ENCODE measurements at places on chromosomes 6 and 20.

DNA sequence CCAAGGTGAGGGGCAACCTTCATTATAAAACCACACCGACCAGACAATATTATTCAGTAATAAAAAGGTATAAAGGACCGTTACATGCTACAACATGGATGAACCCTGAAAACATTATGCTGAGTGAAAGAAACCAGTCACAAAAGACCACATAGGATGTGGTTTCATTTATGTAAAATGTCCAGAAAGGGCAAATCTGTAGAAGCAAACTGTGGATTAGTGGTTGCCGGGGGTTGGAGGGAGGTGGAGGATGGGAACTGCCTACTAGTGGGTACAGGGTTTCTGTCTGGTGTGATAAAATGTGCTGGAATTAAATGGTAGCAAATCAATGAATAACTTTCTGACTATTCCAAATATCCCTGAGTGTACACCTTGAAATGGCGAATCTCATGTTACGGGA is 10.2 kb upstream of the PRND start:
- no peak for DNase-seq

- DNase-seq: no peak
Observed at GRCh38 chr6:119575721-119576120, 226.2 kb upstream of the MAN1A1 start.

DNA sequence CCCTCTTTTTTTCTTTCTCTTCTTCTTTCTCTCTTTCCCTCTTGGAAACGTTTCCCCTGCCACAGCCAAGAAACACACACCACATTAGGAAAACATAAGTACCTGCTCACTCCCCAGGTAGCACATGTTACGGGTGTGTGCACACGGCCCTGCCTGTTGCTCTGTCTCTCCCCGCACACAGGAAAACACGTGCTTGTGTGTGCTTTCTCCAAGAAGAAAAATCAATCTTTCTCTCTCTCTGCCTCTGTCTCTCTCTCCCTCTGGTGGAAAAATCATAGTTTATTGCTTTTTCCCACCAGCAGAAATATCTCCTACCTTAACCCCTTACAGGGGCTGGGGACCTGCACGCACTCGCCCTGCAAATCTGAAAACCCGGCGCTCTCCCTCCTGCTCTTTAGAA is 102.3 kb downstream of the EDN3 start:
- DNase-seq: no peak

- no peak for DNase-seq
Observed at GRCh38 chr6:63864671-63865318, 229.2 kb downstream of the PHF3 start.

DNA sequence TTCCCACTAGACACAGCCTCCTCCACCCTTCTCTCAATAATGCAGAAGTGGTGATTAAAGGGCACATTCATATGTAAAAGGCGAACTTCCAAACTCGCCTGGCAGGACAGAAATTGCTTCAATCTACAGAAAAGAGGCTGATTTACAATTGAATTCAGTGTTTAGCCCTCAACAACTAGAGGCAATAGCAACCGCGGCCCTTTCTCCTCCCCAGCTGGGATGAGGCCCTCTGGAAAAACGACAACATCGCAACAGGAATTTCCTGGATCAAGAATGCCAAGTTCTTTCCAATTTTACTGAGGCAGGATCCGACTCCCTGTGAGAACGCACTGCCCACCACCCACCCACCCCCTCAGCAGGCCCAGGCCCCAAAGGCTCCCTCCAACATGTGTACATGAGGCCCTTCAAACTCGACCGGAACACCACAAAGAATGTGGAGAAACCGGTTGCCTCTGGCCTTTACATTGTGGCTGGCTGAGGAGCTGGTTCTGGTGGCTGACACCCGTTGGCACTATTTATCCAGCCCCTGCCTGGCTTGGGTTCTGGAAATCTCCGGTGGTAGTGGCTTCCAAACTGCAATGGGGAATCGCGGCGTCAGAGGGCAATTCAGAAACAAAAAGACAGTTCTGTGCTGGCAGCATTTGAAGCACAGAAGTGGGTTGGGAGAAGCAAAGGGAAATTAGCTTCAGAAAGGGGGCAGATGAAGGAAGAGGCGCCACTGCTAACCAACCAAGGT is 36.8 kb downstream of the ZMYND8 start:
- DNase-seq: no peak

- no peak for DNase-seq
Observed at GRCh38 chr20:6525447-6526303, 241.8 kb upstream of the BMP2 start.

DNA sequence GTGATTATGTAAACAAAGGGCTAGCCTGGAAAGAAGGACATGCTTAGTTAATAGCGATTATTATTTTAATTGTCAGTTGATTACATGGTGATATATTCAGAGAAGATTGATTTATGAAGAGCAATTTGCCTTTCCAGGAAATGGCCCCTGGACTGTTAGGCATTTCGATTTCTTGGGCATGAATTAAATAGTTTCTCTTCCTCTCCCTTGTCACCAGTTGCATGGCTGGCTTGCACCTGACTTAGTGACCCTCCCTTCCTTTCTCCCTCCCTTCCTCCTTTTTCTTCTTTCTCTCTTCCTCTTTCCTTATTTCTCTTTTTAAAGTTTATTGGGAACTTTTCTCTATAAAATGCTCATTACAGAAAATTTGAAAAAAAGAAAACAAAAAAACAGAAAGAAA is 235.4 kb downstream of the CDC5L start:
- no peak for DNase-seq

- peak; percentile 5 for DNase-seq
Observed at GRCh38 chr20:41664584-41664983, 46.4 kb upstream of the CHD6 start.

DNA sequence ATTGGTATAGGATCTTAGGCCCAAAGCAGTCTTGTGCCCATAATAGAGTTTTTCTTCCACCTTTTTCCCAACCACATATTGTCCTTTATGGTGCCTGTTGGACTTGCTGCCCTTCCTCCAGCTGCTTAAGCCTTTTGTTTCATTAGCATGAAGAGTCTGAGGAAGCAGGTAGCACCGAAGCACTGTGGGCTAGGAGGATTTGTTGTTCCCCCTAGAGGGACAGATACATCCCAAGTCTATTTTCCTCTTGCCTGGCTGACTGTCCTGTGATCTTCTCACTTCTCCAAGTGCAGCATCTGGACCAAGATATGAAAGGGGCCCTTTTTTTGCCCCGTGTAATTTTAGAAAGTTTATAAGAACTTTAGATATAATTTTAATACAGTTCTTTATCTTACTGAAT is 50.7 kb upstream of the COL10A1 start:
- DNase-seq: no peak

DNA sequence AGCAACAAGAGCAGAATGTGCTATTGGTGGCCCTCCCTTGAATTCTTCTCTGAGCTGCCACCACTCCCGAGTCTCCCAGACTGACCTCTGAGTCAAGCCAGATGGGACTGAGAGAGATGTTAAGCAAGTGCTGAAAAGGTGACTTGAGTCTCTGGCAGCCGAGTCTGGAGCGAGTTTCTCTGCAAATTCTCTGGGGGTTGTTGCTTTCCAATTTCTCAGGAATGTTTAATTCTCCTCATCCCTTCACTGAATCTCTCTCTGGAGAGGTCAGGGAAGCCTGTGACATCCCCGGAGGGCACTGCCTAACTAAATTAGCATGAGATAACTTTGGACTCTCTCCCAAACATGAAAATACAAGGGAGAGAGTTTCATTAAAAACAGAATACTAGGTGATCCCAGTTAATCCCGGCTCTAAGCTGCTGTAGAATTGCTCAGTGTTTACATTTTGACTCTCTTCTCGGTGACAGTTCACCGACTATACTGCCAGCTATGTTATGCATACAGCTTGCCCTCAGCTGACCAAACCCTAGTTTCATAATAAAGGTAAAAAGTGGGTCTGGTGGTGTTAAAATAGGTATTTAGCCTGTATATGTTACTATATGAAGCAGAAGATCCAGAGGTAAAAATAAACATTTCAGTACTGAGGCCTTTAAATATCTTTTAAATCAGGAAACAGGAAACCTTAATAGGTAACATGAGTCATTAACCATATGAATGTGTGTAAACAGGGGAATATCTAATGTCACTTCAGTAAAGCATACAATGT is 157.9 kb downstream of the FOXC1 start:
- DNase-seq: no peak

DNA sequence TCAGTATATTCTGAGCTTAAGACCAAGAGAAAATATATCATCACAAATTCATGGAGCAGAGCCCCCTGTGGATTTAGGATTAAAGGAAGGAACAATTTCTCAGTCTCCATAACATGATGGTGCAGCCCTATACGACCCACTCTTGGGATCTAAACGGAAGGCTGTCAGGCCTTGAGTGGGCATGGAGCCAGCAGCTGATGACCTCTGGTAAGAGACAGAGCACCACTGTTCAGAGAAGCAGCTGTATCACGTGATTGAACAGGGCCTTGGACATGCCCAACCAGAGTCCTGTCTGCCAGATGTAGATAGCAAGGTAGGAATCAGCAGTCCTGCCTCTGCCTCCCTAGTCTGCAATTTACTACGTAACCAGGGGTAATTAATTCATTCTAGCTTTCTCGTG is 259.4 kb upstream of the POU3F2 start:
- DNase-seq: no peak

GRCh38 chr6:2931055-2931454 is 27.9 kb upstream of the SERPINB9 start:
- no peak for DNase-seq

- no peak for DNase-seq
Observed at GRCh38 chr20:24668791-24669190, 199.4 kb downstream of the SYNDIG1 start.

GRCh38 chr6:125316621-125317020 is 14.9 kb upstream of the HDDC2 start:
- DNase-seq: no peak

DNA sequence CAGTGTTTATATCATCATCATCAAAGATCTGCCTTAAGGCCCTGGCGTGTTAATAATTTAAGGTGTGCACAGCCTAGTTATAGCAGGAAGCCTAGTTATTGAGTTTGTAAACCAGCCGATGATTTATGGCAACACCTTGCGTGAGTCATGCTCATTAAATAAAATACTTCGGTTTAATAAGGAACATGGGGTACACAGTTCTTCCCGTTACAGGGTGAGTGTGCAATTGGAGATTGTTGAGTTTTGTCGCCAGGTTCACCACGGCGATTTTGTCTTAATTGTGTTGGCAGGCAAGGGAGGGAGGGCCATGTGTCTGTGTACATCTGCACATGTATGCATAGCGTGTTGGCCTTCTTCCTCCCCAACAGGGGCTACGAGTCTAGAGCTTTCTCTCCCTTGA is 104.0 kb downstream of the TFAP2A start:
- DNase-seq: no peak

- peak; percentile 91 for DNase-seq
Observed at GRCh38 chr6:116475141-116475540, 14.0 kb downstream of the CALHM6 start.

GRCh38 chr6:6351511-6352025 is 31.1 kb upstream of the F13A1 start:
- peak; percentile 62 for DNase-seq

DNA sequence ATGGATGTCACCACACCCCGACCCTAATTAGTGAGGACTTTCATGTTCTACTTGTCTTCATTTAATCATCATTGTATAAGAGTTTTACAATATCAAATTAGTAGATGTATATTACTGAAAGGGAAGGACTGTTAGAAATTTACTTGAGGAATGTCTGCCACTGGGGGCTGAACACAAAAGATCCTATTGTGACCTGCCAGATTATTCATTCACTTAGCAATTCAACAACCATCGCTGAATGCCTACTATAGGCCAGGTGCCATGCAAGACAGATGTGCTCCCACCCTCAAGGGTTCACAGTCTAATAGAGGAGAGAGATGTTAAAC is 8.0 kb upstream of the RBCK1 start:
- DNase-seq: no peak

- no peak for DNase-seq
Observed at GRCh38 chr6:10736731-10737130, 10.9 kb upstream of the TMEM14B start.

DNA sequence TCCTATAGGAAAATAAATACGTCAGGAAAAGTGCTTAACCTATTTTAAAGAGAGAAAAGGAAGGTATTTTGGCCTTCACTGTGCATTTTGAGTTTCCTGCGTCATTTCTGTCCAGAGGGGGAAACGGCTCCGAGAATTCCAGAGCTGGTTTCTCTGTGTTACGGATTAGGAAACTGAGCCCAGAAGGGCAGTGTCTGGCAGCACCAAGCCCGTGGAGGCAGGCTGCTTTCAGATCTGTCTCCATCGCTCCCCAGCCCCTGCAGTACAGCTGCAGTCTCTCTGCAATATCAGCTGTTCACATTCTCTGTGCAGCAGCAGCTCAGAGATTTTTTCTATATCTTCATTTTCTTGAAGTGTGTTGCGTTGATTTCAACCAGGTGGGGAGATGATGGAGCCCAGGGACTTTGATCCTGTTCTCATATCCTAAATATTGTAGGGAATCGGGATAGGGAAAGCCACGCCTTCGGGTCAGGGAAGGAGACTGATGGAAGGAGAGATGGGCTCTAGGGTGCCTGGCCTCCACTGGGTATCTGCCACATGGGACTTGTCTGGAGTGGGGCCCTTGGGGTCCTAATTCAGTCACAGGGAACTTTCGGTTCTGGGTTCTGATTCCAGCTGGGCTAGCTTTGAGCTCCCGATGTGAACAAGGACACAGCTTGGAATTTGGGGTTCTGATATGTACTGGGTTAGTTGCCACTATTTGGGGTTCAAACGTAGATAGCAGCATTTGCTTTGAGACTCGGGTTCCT is 2.8 kb downstream of the ANKRD60 start:
- DNase-seq: no peak

GRCh38 chr20:36461600-36462439 is 79.5 kb upstream of the MYL9 start:
- DNase-seq: peak; percentile 42

- DNase-seq: no peak
Observed at GRCh38 chr20:51526106-51526470, 16.4 kb downstream of the NFATC2 start.

DNA sequence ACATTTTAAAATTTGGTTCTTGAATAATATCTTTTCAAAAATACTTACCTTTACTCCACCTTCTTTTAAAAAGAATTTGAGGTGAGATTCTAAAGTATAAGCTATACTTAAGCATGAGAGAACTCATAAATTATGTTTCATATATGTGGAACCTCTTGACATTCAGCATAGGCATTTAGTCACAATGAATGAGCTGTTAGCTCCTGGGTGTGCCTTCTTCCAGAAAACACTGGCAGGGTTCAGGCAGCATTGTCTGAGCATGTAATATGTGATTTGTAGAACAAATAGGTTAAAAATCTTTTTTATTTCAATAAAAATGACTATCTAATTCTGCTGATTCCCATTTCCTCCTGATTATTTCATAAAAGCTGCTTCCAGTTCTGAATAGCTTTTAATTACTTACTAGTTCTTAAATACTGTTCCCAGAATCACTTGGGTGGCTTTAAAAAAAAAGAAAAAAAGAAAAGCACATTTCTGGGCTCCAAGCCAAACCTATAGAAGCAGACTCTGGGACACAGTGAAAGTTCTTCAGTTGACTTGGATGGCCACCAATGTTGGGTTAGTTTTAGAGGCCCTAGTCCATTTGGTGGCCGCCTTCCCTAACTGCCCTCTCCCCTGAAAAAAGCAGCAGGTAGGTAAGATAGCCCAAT is 20.2 kb downstream of the RNF8 start:
- DNase-seq: no peak

- no peak for DNase-seq
Observed at GRCh38 chr6:131107151-131107550, 28.1 kb upstream of the AKAP7 start.

- no peak for DNase-seq
Observed at GRCh38 chr6:129776542-129777330, 66.8 kb upstream of the ARHGAP18 start.

- DNase-seq: no peak
Observed at GRCh38 chr6:42618686-42619085, 54.9 kb downstream of the UBR2 start.

- DNase-seq: no peak
Observed at GRCh38 chr6:139777202-139777970, 402.9 kb upstream of the CITED2 start.

All from AML-193 (cell line).